IMR-90 (cell line): ENCODE measurements at places on chromosomes 13 and 19. TPM values are rescaled to one million over a fixed set of nuclear protein-coding genes. Genes with fewer than 3 reads are reported as not detected.
A peak's percentile ranks its signal among the peaks of the same experiment; 100 is the strongest.

DNA sequence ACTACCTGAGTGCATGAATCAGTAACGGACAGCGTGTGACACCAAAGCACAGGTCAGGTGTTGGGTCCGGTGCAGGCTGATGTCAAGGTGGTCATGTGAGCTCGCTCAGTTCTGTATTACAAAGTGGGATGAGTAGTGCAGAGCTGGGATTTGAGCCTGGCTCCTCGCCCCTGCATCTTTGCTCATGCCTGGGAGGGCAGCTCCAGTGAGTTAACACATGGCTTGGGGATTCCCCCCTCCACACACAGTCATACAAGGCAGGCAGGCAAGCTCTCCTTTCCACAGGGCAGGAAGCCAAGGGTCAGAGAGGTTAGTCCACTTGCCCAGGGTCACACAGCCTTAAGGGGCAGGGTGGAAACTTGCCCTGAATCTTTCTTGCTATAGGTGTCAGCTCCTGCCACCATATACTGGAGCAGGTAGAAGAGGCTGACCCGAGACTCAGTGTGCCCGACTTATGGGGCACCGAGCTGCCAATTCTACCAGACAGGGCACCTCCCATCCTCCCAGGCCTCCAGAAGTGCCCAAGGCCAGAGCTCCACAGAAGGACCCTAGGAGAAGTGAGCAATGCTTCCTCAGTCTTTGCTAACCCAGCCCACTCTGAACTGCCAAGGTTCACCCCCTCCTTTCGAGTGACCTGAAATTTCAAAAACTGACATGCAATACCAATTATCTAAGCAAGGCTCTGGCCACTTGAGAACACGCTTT lies 35.4 kb downstream of the ZNF787 start:
- H3K27me3 ChIP-seq = no peaks in the 10 kb centered on the region
- no peak overlapping the region for H3K27ac ChIP-seq
- H3K4me1 ChIP-seq = peaks cover 4% of the 10 kb centered on the region; the same call in 1 of the 2 replicates
- no peak overlapping the region for H3K4me3 ChIP-seq

GRCh38 chr19:43639519-43640423 lies at the start of gene CADM4:
TSS of gene CADM4 (minus strand) at chr19:43639850. CDS start at chr19:43639790, 60 bp downstream.
- H3K4me1 ChIP-seq = peaks cover 9% of the 10 kb centered on the region
- peaks cover 33% of the 10 kb centered on the region for H3K27me3 ChIP-seq
- H3K27ac ChIP-seq = no peak within 1 kb of the TSS
- no peaks in the 10 kb centered on the region for H3K36me3 ChIP-seq

DNA sequence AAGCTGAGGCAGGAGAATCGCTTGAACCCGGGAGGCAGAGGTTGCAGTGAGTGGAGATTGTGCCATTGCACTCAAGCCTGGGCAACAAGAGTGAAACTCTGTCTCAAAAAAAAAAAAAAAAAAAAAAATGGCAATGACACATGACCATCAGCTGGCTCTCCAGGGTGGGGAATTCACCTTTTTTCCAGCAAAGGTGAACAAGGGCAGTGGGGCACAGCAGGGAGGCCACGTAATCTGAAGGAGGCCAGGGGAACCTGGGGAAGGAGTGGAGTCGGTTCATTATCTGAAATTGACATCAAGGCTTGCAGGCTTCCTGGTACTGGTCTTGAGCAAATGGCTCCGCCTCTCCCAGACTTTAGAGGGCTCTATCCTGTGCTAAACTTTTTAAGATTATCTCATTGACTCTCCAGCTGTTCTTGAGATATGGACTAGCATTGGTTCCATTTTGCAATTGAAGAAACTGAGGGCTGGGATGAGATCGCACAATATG lies 28.1 kb downstream of the KEAP1 start:
- H3K4me1 ChIP-seq = peaks cover 3% of the 10 kb centered on the region
- H3K27ac ChIP-seq = no peak overlapping the region
- H3K36me3 ChIP-seq = no peaks in the 10 kb centered on the region
- H3K4me3 ChIP-seq = no peak overlapping the region
- H3K27me3 ChIP-seq = no peaks in the 10 kb centered on the region
- DNase-seq = no peak

GRCh38 chr13:66301006-66301405 lies 929.1 kb downstream of the PCDH9 start:
- H3K4me1 ChIP-seq = no peaks in the 10 kb centered on the region
- no peak overlapping the region for H3K27ac ChIP-seq
- H3K4me3 ChIP-seq = no peak overlapping the region

The ZNF221 gene
- total RNA-seq = 10.3 and 10.6 TPM in 2 replicates

- H3K4me1 ChIP-seq = no peaks in the 10 kb centered on the region
- no peaks in the 10 kb centered on the region for H3K36me3 ChIP-seq
- no peak overlapping the region for H3K4me3 ChIP-seq
- H3K27ac ChIP-seq = no peak overlapping the region
- DNase-seq = peak; percentile 1
Measured at GRCh38 chr13:87207280-87208003, 463.7 kb upstream of the SLITRK5 start.

- H3K27me3 ChIP-seq = no peaks in the 10 kb centered on the region
- H3K36me3 ChIP-seq = no peaks in the 10 kb centered on the region
- peak; percentile 23 for DNase-seq
- no peak overlapping the region for H3K4me3 ChIP-seq
Measured at GRCh38 chr19:17246681-17247425, 1.1 kb upstream of the NR2F6 start.

The HSPB6 gene
- 5.7 and 6.9 TPM in 2 replicates for total RNA-seq

DNA sequence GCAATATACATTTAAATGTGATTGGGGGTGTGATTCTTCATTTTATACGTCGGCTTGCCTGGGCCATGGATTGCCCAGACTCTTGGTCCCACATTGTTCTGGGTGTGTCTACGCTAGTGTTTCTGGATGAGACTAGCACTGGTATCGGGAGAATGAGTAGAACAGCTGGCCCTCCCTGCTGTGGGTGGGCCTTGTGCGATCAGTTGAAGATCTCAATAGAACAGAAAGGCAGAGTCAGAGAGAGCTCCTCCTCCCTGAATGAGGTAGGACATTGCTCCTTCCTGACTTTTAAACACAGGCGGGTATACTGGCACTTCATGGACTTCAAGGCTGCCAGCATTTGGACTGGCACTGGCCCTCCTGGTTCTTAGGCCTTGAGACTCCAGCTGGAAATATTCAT lies 603.0 kb downstream of the LIG4 start:
- no peak for DNase-seq
- no peak overlapping the region for H3K27ac ChIP-seq
- H3K36me3 ChIP-seq = no peaks in the 10 kb centered on the region
- no peaks in the 10 kb centered on the region for H3K27me3 ChIP-seq
- no peaks in the 10 kb centered on the region for H3K4me1 ChIP-seq
- H3K4me3 ChIP-seq = no peak overlapping the region

- 0 out of 2 replicates have a peak, but pooled peaks cover 2% of the 10 kb centered on the region for H3K27me3 ChIP-seq
- H3K4me3 ChIP-seq = no peak overlapping the region
- H3K36me3 ChIP-seq = no peaks in the 10 kb centered on the region
- H3K27ac ChIP-seq = no peak overlapping the region
Measured at GRCh38 chr13:24605923-24606372, 74.3 kb upstream of the ATP12A start.

GRCh38 chr13:98542568-98543377 lies 34.1 kb downstream of the STK24 start:
- no peak overlapping the region for H3K4me3 ChIP-seq
- H3K27me3 ChIP-seq = no peaks in the 10 kb centered on the region
- no peak for DNase-seq
- peaks cover 31% of the 10 kb centered on the region for H3K4me1 ChIP-seq
- no peak overlapping the region for H3K27ac ChIP-seq

- H3K27ac ChIP-seq = no peak overlapping the region
- no peaks in the 10 kb centered on the region for H3K4me1 ChIP-seq
- H3K4me3 ChIP-seq = no peak overlapping the region
- peaks cover 2% of the 10 kb centered on the region for H3K27me3 ChIP-seq
- no peaks in the 10 kb centered on the region for H3K36me3 ChIP-seq
Measured at GRCh38 chr13:36770741-36771140, 48.3 kb upstream of the RFXAP start.

- no peaks in the 10 kb centered on the region for H3K27me3 ChIP-seq
- H3K4me1 ChIP-seq = peaks cover 42% of the 10 kb centered on the region
- H3K36me3 ChIP-seq = peaks cover 6% of the 10 kb centered on the region
- H3K4me3 ChIP-seq = no peak overlapping the region
- H3K27ac ChIP-seq = peak overlapping the region; percentile 96
- DNase-seq = no peak
Measured at GRCh38 chr13:98203646-98204326, 26.7 kb upstream of the RNF113B start.

- no peaks in the 10 kb centered on the region; the same call in 1 of the 2 replicates for H3K4me1 ChIP-seq
- peaks cover 25% of the 10 kb centered on the region for H3K36me3 ChIP-seq
- DNase-seq = peak; percentile 31
- no peak overlapping the region for H3K27ac ChIP-seq
- no peaks in the 10 kb centered on the region for H3K27me3 ChIP-seq
Measured at GRCh38 chr19:21848706-21849105, 12.7 kb upstream of the ZNF43 start.

GRCh38 chr19:3556978-3557460 lies 367 bp downstream of the MFSD12 start:
- peaks cover 16% of the 10 kb centered on the region for H3K4me1 ChIP-seq
- peak overlapping the region; percentile 95 for H3K4me3 ChIP-seq
- H3K27me3 ChIP-seq = no peaks in the 10 kb centered on the region
- H3K27ac ChIP-seq = peak overlapping the region; percentile 60; the same call in 1 of the 2 replicates
- peak; percentile 35 for DNase-seq
- no peaks in the 10 kb centered on the region for H3K36me3 ChIP-seq

DNA sequence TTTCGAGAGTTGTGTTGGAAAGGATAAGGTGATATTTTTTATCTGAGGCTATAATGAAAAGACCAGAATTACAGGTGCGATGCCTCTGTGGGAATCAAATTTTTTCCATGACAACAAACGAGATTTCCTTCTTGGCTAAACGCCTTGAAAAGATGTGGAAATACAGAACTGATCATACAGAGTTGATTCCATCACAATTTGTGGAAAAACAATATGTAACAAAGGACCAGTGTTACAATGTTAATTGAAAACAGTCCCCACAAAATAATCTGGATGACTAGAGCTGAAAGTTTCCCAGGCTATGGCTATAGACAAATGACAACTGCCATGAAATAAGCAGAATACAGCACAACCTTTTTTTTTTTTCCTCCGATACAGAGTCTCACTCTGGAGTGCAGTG lies 628.9 kb downstream of the DIAPH3 start:
- no peak for DNase-seq
- H3K36me3 ChIP-seq = no peaks in the 10 kb centered on the region
- H3K4me1 ChIP-seq = peaks cover 3% of the 10 kb centered on the region
- H3K27ac ChIP-seq = no peak overlapping the region
- no peak overlapping the region for H3K4me3 ChIP-seq

The OVOL3 gene
- total RNA-seq = not detected in 2 replicates

The OR4F17 gene
- not detected in 2 replicates for total RNA-seq

The LILRB4 gene
- not detected in 2 replicates for total RNA-seq

GRCh38 chr13:35163674-35164073 lies 221.6 kb downstream of the NBEA start:
- DNase-seq = no peak
- no peak overlapping the region for H3K4me3 ChIP-seq
- no peak overlapping the region for H3K27ac ChIP-seq
- H3K36me3 ChIP-seq = no peaks in the 10 kb centered on the region
- no peaks in the 10 kb centered on the region for H3K27me3 ChIP-seq

The DKKL1 gene
- total RNA-seq = not detected in 2 replicates

DNA sequence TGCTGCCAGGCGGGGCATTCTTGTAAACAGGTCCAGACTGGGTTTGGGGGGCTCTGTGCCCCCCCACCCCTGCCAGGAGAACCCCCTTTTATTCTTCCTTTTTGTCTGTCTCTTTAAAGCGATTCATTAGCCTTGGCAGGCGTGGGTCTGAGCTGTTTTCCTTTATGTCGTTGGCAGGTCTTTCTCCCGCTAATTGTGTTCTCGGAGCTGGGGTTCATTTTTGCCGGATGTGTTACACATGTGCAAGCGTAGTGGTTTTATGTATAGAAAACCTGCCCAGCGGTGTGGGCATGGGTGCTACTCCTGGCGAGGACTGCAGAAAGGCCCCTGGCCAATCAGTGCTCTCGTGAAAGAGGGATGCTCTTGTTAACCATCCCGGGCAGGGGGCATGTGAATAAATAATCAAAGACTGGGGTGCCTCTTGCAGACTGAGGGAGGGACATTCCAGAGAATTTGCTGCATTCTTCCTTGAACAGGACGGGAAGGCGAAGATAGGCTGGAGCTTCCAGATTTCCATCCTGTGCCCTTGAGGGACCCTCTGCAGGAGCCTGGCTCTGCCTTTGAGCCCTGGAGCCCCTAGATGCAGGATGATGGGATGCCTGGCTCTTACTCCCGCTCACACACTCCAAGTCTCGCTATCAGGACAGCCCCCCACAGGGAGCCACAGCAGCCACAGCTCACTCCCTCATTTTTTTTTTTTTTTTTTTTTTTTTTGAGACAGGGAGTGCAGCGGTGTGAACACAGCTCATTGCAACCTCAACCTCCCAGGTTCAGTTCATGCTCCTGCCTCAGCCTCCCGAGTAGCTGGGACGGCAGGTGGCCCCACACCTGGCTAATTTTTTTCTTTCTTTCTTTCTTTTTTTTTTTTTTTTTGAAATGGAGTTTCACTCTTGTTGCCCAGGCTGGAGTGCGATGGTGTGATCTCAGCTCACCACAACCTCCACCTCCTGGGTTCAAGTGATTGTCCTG lies 14.1 kb downstream of the CARM1 start:
- H3K36me3 ChIP-seq = 0 out of 2 replicates have a peak, but pooled peaks cover 2% of the 10 kb centered on the region
- no peak for DNase-seq
- H3K27me3 ChIP-seq = no peaks in the 10 kb centered on the region
- peaks cover 16% of the 10 kb centered on the region for H3K4me1 ChIP-seq

- H3K36me3 ChIP-seq = peaks cover 55% of the 10 kb centered on the region
- no peaks in the 10 kb centered on the region for H3K27me3 ChIP-seq
- no peak overlapping the region for H3K4me3 ChIP-seq
- H3K4me1 ChIP-seq = peaks cover 5% of the 10 kb centered on the region
- no peak overlapping the region for H3K27ac ChIP-seq
Measured at GRCh38 chr19:46608581-46609345, 7.6 kb downstream of the CALM3 start.

DNA sequence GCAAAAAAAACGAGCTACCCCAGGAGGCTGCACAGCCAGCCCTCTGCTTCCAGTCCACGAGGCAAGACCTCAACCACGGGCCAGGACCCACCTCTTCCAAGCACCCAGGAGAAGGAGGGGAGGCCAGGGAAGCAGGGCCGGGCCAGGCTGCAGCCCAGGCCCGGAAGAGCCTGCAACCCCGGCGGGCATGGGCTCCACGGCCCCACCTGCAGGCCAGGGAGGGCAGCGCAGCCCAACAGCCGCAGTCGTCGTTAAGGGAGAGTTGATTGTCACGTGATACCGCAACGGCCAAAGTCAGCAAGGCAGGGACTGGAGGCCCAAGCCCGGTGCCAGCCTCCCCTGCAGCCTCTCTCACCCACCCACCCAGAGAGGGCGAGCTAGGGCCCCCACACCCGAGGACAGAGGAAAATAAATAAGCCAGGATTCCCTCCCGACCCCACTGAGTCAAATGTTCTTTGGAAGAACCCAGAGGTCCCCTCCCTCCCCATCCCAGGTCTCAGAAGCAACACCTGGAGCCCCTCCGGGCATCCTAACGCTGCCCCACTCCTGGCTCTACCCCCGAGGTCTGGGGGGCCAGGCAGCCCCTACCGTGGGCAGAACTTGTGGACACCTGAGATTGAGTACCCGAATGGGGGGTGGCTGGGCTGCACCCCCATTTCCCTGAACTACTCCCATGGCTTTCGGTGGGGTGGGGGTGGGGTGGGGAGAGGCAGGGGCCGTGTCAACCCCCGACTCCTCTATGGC lies 5.2 kb upstream of the REXO1 start:
- no peaks in the 10 kb centered on the region for H3K36me3 ChIP-seq
- peaks cover 37% of the 10 kb centered on the region for H3K4me1 ChIP-seq
- H3K27me3 ChIP-seq = no peaks in the 10 kb centered on the region
- H3K27ac ChIP-seq = peak overlapping the region; percentile 27

The WDR87 gene
- not detected in 2 replicates for total RNA-seq

The ADAMTS10 gene
- total RNA-seq = 2.8 and 3.4 TPM in 2 replicates

GRCh38 chr13:50149214-50149613 lies 134.0 kb downstream of the KCNRG start:
- H3K4me3 ChIP-seq = no peak overlapping the region
- no peaks in the 10 kb centered on the region for H3K36me3 ChIP-seq
- DNase-seq = no peak
- H3K27me3 ChIP-seq = no peaks in the 10 kb centered on the region; the same call in 1 of the 2 replicates
